ENCODE measurements at places on chromosomes 3 and 15.

- no peak for DNase-seq
These were observed 236.6 kb upstream of the TLE3 start for GRCh38 chr15:70334286-70334685.

- no peak for DNase-seq
These were observed 5.2 kb downstream of the KCTD6 start for GRCh38 chr3:58497097-58497496.

DNA sequence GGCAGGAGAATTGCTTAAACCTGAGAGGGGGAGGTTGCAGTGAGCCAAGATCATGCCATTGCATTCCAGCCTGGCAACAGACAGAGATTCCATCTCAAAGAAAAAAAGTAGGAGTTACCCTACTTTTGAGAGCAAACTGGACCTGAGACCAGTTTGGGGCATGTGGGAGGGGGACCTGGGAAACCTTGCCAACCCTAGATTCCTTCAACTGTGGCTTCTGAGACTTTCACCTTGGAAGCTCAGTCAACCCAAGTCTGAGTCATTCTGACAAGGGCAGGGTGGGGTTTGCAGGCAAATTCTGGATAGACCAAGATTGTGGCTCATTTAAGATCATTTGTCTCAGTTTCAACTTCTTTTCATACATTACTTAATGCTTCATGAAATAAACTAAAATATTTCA, 23.8 kb upstream of the SIAH2 start:
- DNase-seq = no peak

- no peak for DNase-seq
These were observed 95.5 kb downstream of the ST6GAL1 start for GRCh38 chr3:187025656-187026316.

- DNase-seq = no peak
These were observed 65.4 kb upstream of the ITGA11 start for GRCh38 chr15:68497206-68497910.

- no peak for DNase-seq
These were observed 129.1 kb upstream of the RAP2B start for GRCh38 chr3:153032891-153033290.

GRCh38 chr3:131526801-131527347, 24.1 kb upstream of the MRPL3 start:
- DNase-seq = no peak

All from stimulated activated CD8-positive, alpha-beta memory T cell treated with anti-CD3 and anti-CD28 coated beads, Interleukin-4, amount 100 ng/mL, for 1 hour (primary cell).